ENCODE measurements at places on chromosomes 5 and 9.

- no peak for DNase-seq
These were observed 72.3 kb downstream of the PAX5 start for GRCh38 chr9:36961561-36962325.

- DNase-seq, result no peak
These were observed 19.2 kb upstream of the PITX1 start for GRCh38 chr5:135053278-135053677.

GRCh38 chr5:34034534-34035327 lies 8.3 kb downstream of the C1QTNF3 start:
- DNase-seq, result no peak

DNA sequence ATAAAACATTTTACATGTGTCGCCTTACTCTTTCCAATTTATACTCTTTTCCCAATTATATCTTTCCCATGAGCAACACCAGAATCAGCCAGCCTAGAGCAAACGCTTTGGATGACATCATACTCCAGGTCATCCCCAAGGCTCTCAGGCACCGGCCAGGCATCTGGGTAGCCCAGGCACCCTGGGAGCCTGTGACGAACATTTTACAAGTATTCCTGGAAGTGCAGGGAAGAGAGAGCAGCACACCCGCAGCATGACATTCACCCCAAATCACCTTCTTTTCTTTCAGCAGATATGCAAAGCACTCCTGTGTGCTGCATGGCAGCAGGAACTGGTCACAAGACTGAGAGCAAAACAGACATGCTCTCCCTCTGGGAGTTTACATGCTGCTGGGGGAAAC lies 75.7 kb upstream of the SMIM23 start:
- no peak for DNase-seq

Measured in RCC 7860 (cell line).